ENCODE measurements at places on chromosomes 2 and 18.
A peak's percentile ranks its signal among the peaks of the same experiment; 100 is the strongest.

GRCh38 chr2:45329045-45329677 is 281.9 kb downstream of the SRBD1 start:
- peak; percentile 32 for ATAC-seq

- ATAC-seq, result no peak
Measured at GRCh38 chr2:68059784-68060525, 2.8 kb downstream of the C1D start.

DNA sequence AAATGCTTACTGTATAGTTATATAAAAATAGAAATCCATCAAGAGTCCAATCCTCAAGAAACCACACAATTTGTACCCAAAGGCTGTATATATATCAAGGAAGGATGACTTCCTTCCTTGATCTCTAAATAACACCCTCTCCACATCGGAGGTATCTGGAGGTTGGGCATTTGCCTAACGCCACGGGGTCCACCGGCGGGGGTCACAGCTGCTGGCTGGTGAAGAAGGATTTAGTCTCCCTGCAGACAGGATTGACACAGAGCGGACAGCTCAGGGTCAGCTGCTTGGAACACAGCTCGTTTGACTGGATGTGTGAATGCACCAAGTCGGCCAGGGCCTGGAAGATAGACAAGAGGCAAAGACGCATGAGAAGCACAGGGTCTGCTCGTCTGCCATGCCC is 36.0 kb downstream of the FECH start:
- ATAC-seq, result no peak

GRCh38 chr18:11125492-11126315 is 23.7 kb downstream of the PIEZO2 start:
- no peak for ATAC-seq

DNA sequence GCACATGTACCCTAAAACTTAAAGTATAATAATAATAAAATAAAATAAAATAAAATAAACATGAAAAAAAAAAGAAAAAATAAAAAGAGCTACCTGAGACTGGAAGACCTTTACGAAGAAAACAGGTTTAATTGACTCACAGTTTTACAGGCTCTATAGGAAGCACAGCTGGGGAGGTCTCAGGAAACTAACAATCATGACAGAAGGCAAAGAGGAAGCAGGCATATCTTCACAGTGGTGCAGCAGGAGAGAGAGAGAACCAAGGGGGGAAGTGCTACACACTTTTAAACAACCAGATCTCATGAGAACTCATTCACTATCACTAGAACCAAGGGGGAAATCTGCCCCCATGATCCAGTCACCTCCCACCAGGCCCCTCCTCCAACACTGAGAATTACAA is 379.3 kb upstream of the VWC2L start:
- ATAC-seq, result no peak
